NCI-H187 (cell line): ENCODE measurements at places on chromosomes 12 and 14.

GRCh38 chr14:22122829-22123560, 449.4 kb upstream of the OR4E1 start:
- DNase-seq, result no peak

- DNase-seq, result no peak
Measured at GRCh38 chr14:98955036-98955740, 316.8 kb downstream of the BCL11B start.

DNA sequence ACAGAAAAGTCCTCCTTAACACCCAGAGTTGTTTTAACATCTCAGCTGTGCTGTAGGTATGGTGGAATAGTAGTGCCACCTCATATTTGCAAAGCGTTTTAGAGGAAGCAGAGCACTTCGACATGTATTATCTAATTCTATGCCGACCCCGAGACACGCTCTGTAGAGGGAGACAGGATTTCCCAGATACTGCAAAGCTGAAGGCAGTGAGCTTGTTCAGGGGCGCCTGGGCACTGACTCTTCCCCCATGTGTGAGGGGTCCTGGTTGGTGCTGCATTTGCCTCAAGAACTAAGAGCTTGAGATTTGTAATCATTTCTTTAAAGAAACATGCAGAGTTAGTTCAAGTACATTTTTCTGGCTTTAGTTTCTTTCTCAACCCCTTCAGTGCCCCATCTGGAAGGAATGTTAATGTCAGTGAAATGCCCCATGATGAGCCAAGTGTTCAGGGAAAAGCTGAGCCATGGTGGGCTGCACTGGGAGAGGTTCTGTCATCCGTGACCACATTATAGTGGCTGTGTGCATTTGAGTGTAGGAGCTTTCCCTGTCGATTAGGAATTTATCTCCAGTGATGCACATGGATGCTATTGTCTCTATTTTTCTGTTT, 66.3 kb downstream of the MBIP start:
- DNase-seq, result no peak

GRCh38 chr12:130526813-130527212, 189.1 kb downstream of the PIWIL1 start:
- no peak for DNase-seq
